Occipital lobe (tissue), 3 donors: ENCODE measurements at places on chromosomes 7 and 10. TPM values are rescaled to one million over a fixed set of nuclear protein-coding genes. Genes with fewer than 3 reads are reported as not detected.

Gene CPA2
- not detected for total RNA-seq

Gene OR2A7
- not detected for total RNA-seq

Gene ANXA8
- not detected for total RNA-seq

Gene AKAP9
- 217 TPM for total RNA-seq

Gene TDRD1
- total RNA-seq, result under 0.01 TPM

Gene SEM1
- total RNA-seq, result 22.0 TPM

Gene SFXN2
- total RNA-seq, result 4.8 TPM

Gene PAX4
- not detected for total RNA-seq

Gene FGL2
- 3.4 TPM for total RNA-seq

Gene LIPF
- total RNA-seq, result not detected

Gene TMEM229A
- total RNA-seq, result 1.7 TPM

Gene MKX
- total RNA-seq, result 0.94 TPM

Gene TMEM213
- not detected for total RNA-seq

Gene AKR1C8
- total RNA-seq, result 0.78 TPM

Gene CCDC7
- total RNA-seq, result 146 TPM
